ENCODE measurements at places on chromosomes 5 and 9. TPM values are rescaled to one million over a fixed set of nuclear protein-coding genes. Genes with fewer than 3 reads are reported as not detected.
A peak's percentile ranks its signal among the peaks of the same experiment; 100 is the strongest.

- DNase-seq: no peak
- H3K4me3 ChIP-seq: no peak overlapping the region
- H3K4me1 ChIP-seq: no peaks in the 10 kb centered on the region
- no peak overlapping the region for H3K27ac ChIP-seq
- no peaks in the 10 kb centered on the region for H3K27me3 ChIP-seq
Observed at GRCh38 chr9:121840838-121841760, 189.7 kb downstream of the DAB2IP start.

DNA sequence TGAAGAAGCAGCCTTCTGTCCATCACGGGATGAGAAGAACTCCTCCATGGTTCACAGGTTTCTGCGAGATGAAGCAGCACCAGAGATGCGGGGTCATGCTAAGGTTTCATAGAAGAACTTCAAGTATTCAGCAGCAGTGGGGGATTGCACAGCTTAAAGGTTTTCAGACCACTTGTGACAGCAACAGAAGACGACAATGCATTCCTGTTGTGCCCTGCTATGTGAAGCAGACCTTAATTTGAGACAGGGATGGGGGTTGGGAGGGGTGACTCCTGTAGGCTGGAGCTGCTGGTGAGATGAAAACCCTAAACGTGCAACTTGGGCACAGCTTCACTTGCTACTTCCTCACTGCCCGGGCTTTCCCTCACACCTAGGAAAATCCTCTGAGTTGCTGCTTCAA, 256.0 kb downstream of the SLIT3 start:
- H3K27me3 ChIP-seq: no peaks in the 10 kb centered on the region
- no peak overlapping the region for H3K27ac ChIP-seq
- no peak for DNase-seq
- H3K4me3 ChIP-seq: no peak overlapping the region
- no peaks in the 10 kb centered on the region for H3K4me1 ChIP-seq
- H3K36me3 ChIP-seq: no peaks in the 10 kb centered on the region

DNA sequence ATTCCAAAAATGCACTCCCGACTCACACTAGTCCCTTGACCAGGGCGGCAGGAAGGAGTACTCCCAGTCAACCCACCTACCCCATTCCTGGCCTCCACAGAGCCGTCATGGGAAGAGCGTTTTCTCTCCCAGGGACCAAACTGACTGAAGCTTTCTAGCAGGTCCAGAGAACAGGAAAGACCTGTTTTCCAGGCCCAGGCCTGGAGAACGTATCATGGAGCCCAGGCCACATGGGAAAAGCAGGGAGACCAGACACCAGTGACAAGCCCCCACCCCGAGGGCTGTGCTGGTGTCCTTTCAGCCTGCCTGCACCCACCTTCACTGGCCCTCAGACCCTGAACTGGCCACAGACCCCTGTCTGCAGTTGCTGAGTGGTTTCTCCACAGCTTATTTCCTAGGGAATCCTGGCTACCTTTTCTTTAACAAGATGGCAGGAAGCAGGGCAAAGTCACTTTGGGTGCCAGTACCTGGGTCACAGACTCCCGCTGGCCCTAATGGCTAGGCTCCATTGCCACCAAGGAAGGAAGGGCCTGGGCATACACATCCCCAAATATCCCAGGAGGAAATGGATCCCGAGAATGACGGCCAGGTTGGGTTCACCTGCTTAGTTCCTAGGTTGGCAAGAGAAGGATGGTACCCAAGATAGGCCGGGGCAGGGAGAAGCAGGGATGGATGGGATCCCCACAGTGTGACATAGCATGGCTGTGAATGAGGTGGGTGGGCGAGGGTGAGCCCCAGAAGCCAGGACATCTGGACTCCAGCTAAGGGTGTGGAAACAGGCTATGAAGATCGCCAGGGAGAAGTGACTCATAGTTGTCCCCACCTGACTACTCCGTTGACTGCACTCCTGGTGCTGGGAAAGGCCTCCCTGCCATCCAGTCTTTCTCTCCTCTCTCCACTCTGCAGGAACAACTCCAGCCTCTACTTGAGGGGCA, 12.2 kb downstream of the CCNI2 start:
- H3K27ac ChIP-seq: no peak overlapping the region
- H3K4me1 ChIP-seq: no peaks in the 10 kb centered on the region
- H3K36me3 ChIP-seq: peaks cover 2% of the 10 kb centered on the region
- no peaks in the 10 kb centered on the region for H3K27me3 ChIP-seq
- H3K4me3 ChIP-seq: no peak overlapping the region

DNA sequence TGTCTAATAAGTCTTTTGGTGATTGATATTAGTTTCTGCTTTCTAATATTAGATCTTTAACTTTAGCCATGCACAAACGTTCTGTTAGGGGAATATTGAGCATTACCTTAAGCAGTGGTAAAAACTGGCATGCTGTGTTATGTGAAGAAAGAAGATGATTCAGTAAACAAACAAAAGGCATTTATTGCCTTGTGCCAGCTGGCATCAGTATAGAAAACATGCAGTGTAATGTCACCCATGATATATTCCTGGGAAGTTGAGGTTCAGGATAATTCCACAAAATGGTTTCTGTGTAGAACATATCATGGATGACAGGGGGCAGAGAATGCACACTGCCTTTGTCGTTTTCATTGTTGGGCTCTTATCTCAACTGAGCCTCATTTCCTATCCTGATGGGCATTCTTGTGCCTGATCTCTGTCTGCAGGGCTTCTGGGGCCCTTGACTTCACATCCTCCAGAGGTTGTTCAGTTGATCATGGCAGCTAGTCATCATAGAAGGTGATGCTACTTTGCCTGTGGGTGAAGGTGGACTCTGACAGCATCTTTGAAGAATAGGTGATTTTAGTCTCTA, 24.2 kb downstream of the LRRTM2 start:
- H3K27ac ChIP-seq: no peak overlapping the region
- H3K36me3 ChIP-seq: no peaks in the 10 kb centered on the region
- peaks cover 7% of the 10 kb centered on the region for H3K4me1 ChIP-seq
- no peaks in the 10 kb centered on the region for H3K27me3 ChIP-seq
- H3K4me3 ChIP-seq: no peak overlapping the region

DNA sequence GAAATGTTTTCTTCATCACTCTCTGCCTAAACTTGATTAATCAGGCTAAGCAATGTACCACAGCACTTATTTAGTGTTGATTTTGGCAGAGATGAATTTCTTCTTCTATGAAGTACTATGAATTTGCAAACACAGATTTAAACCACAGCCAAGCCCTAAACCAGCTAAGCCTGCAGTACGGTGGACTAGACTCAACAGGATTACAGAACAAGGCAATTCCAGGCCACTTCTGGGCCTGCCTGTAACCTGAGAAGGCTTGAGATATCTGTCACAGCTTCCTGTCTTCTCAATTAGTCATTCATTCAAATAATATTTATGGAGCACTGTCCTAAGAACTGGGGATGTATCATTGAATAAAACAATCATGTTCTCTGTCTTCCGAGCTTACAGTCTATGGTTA, 32.4 kb upstream of the CAST start:
- H3K27ac ChIP-seq: no peak overlapping the region
- no peaks in the 10 kb centered on the region for H3K36me3 ChIP-seq
- H3K4me1 ChIP-seq: no peaks in the 10 kb centered on the region
- H3K4me3 ChIP-seq: no peak overlapping the region
- DNase-seq: peak; percentile 54

DNA sequence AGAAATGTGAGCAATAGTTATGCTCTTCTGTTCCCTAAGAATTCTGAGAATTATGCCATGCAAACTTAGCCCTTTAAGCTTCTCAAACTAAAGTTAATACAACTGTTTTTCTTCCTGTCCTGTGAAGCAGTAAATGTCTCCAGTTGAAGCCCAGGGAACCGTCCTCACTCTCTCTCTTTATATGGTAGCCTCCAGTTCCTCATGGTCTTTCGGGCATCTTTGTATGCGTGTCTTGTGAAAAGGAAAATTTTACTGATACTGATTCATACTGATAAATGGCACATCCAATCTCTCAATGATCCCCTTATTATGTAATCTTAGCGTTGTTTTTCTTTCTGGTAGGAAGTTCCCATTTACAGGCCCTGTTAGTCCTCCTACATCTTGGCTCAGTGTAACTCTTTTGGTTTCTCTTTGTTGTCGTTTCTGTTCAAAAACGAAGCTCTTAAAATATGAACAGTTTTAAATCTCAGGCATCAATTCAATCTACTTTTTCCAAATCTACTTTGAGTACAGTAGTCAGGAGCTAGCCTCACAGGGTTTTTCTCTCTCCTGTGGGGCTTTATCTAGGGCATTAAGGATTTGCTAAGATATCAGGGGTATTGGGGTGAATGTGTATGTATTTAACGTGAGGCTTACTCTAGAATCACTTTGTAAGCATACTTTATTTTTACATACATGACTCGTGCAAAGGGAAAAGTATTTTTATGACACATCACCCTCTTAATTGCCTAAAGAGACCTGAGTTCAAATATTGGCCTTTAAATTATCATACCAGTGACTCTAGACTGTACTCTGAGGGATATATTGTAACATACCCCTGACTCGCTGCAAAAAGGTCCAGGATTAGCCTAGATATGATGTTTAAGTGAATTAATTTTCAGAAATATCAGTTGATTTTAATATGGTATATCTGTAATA, 258.0 kb downstream of the NR3C1 start:
- H3K27me3 ChIP-seq: no peaks in the 10 kb centered on the region
- no peak for DNase-seq
- no peaks in the 10 kb centered on the region for H3K36me3 ChIP-seq
- no peak overlapping the region for H3K4me3 ChIP-seq
- no peak overlapping the region for H3K27ac ChIP-seq
- no peaks in the 10 kb centered on the region for H3K4me1 ChIP-seq

DNA sequence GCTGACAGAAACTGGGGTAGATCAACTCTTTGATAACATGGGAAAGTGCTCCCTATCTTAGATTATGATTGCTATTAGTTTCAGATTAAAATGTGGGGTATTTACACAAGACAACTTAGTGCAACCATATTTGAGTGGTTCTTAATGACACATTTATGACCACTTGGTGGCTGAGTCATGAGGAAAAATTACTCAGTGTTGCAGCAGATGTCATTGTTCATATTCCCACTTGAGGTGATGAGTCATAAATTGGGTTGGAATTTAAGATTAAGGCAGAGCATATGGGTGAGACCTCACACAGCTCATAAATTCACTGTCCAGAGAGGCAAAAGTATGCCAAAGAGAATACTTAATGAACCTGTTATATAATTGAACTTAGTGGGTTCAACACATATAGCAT, 408.3 kb downstream of the DMRT2 start:
- no peak overlapping the region for H3K4me3 ChIP-seq
- no peaks in the 10 kb centered on the region for H3K4me1 ChIP-seq
- H3K27me3 ChIP-seq: no peaks in the 10 kb centered on the region
- no peak overlapping the region for H3K27ac ChIP-seq
- no peaks in the 10 kb centered on the region for H3K36me3 ChIP-seq
- no peak for DNase-seq

DNA sequence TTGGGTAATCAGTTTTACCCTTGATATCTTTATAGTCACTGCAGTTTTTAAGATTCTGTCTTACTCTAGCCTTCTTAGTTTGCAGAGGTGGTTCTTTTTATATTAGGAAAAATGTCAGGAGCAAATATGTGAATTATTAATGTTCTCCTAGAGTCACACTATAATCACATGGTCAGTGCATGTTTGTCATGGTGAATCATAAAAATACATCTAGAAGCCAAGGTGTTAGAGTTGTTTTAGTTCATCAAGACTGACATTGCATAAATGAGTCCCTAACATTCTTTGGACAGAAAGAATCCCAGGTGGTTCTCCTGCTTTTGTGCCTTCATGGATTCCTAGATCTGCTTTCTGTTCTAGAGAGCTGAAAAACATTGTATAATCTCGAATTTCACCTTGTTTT, 22.9 kb downstream of the ATG10 start:
- DNase-seq: peak; percentile 2
- H3K27ac ChIP-seq: no peak overlapping the region

GRCh38 chr5:174204535-174205313, 159.2 kb downstream of the NSG2 start:
- H3K4me3 ChIP-seq: no peak overlapping the region
- H3K36me3 ChIP-seq: no peaks in the 10 kb centered on the region
- no peak for DNase-seq
- H3K27me3 ChIP-seq: peaks cover 17% of the 10 kb centered on the region
- H3K27ac ChIP-seq: no peak overlapping the region
- no peaks in the 10 kb centered on the region for H3K4me1 ChIP-seq

DNA sequence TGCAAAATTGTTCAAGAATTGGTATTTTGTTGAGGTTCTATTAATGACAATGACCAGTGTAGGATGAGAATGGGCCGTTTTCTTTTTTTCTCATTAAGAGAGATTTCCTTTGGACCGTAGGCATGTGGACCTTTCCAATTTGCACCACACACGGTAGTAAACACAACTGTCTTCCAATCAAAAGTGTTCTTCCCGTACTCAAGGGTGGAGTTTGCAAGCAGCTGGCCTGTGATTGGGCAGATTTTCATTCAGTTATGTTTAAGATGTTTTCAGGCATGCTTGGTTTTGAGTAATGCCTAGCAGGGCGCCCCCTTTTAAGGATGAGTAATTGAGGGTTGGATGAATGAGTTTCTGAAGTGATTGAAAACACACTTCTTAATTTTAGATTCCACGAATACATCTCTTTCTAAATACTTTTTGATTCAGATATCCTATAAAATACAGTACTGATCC, 2.5 kb downstream of the KDM3B start:
- H3K4me1 ChIP-seq: peaks cover 16% of the 10 kb centered on the region
- DNase-seq: no peak
- H3K4me3 ChIP-seq: peak overlapping the region; percentile 90
- H3K36me3 ChIP-seq: peaks cover 3% of the 10 kb centered on the region
- H3K27ac ChIP-seq: peak overlapping the region; percentile 89

DNA sequence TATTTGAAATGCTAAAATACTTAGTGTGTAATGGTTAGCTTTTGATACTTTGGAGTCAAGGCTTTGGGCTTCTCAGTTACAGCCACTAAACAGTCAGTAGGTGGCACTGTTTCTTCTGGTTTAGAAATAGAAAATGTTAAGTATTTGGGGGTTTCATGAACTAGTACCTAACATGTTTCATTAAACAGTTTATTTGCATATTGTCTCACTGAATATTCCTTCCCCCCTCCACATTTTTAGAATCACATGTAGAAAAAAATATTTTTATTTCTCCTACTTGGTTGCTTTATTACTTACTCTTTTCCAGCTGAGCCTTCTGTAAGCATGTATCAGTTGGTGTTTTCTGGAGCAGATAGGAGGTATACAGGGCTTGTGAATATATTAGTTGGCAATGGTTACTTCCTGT, 48.0 kb downstream of the IPO11 start:
- H3K27me3 ChIP-seq: no peaks in the 10 kb centered on the region
- H3K27ac ChIP-seq: no peak overlapping the region
- H3K4me3 ChIP-seq: no peak overlapping the region
- peak; percentile 22 for DNase-seq

Gene ARID3C
- total RNA-seq: 0.33 TPM

Gene PCDHGA10
- total RNA-seq: 0.69 TPM

Gene BARHL1
- not detected for total RNA-seq

Gene SPAG8
- total RNA-seq: 0.90 TPM

Gene MYO10
- total RNA-seq: 71.9 TPM

Gene NRG2
- total RNA-seq: 20.2 TPM
